SK-N-MC (cell line): ENCODE measurements at places on chromosomes 1 and 21.

GRCh38 chr21:38658511-38658910 lies 147.2 kb upstream of the ETS2 start:
- no peak for DNase-seq

DNA sequence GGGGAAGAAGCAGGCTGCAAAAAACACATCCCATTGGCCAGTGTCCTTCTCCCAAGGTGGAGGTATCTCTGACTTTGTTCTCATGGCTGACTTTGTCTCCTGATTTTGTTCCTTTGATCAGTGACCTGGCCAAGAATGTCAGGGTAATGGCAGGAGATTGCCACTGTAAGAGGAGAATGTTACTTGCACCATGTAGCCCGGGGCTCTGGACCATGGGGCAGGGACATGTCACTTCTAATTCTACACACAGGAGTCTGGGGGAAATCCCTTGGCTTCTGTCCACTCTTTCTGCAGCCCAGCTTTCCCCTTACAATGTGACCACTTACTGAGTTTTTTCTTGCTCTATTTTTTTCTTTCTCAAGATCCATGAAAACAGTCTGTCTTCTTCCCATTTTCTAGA lies 87.7 kb upstream of the LRRN2 start:
- no peak for DNase-seq

GRCh38 chr1:8908388-8909151 lies 30.1 kb upstream of the ENO1 start:
- no peak for DNase-seq

DNA sequence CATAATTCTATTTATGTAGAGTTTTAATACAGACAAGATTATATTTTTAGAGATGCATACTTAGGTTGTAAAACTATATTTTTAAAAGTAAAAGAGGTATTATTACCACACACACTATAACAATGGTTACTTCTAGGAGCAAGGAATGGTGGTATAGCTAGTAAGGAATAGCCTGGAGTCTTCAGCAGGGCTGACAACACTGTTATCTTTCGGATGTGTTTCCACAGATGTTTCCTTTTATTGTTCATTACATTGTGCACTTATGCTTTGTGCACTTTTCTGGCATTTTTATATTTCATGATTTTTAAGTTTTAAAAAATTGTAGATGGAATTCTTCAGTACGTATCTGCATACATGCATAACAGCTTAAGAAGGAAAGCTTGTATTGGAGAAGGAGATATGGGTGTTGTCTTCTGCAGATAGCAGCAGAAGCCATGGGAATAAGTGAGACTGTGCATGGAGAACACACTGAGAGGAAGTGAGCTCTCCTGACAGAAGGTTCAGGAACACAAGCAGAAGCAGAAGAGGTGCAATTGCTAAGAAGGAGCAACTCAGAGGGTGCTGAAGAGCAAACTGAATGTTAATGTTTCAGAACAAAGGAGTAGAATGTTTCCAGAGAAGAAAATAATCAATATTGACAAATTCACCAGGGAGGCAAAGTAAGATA lies 91.8 kb downstream of the UCHL5 start:
- no peak for DNase-seq
